ENCODE measurements at places on chromosomes 13 and 19. TPM values are rescaled to one million over a fixed set of nuclear protein-coding genes. Genes with fewer than 3 reads are reported as not detected.

- no peaks in the 10 kb centered on the region for H3K36me3 ChIP-seq
- no peak overlapping the region for H3K27ac ChIP-seq
- peaks cover 2% of the 10 kb centered on the region for H3K27me3 ChIP-seq
These were observed 11.1 kb downstream of the GJA3 start for GRCh38 chr13:20149762-20150161.

GRCh38 chr13:112251930-112252585 lies 124.1 kb upstream of the SPACA7 start:
- no peak overlapping the region for H3K27ac ChIP-seq
- H3K36me3 ChIP-seq: no peaks in the 10 kb centered on the region
- H3K4me3 ChIP-seq: no peak overlapping the region
- H3K27me3 ChIP-seq: no peaks in the 10 kb centered on the region

GRCh38 chr13:23844132-23844531 lies 45.1 kb downstream of the MIPEP start:
- no peak overlapping the region for H3K27ac ChIP-seq
- H3K36me3 ChIP-seq: peaks cover 4% of the 10 kb centered on the region
- H3K27me3 ChIP-seq: no peaks in the 10 kb centered on the region
- DNase-seq: no peak
- no peak overlapping the region for H3K4me3 ChIP-seq
- no peaks in the 10 kb centered on the region for H3K4me1 ChIP-seq

DNA sequence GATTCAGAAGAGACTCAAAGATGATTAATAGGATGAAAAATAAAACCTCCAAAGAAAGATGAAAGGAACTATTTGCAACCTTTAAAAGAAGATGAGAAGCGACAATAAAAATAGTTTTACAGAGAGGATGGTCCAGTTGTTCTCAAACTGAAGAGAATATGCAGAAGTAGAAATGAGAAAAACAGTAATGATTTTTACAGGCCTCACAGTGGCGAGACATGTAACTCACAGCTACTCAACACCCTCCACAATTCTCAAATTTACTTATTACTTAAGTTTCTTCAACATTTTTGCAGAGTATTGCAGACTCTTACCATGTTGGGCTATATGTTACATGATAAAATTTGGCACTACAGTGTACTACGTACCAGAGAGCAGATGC lies 20.8 kb downstream of the NUFIP1 start:
- DNase-seq: no peak
- peak overlapping the region; percentile 1 for H3K27ac ChIP-seq

GRCh38 chr19:44808463-44809371 lies at the start of gene BCAM:
Gene BCAM, plus strand, starts transcription at chr19:44809103. Its CDS starts 22 bp downstream, at chr19:44809125.
- peak within 1 kb of the TSS; percentile 68 for H3K27ac ChIP-seq
- H3K27me3 ChIP-seq: no peaks in the 10 kb centered on the region
- DNase-seq: no peak
- H3K36me3 ChIP-seq: peaks cover 9% of the 10 kb centered on the region

- peaks cover 17% of the 10 kb centered on the region for H3K4me1 ChIP-seq
- DNase-seq: no peak
- H3K36me3 ChIP-seq: no peaks in the 10 kb centered on the region
- no peak within 1 kb of the TSS for H3K27ac ChIP-seq
- H3K27me3 ChIP-seq: no peaks in the 10 kb centered on the region
These were observed at the start of gene TMEM272 for GRCh38 chr13:51844862-51845573. Gene TMEM272, minus strand, starts transcription at chr13:51845177. Its CDS starts 6,647 bp downstream, at chr13:51838530.

DNA sequence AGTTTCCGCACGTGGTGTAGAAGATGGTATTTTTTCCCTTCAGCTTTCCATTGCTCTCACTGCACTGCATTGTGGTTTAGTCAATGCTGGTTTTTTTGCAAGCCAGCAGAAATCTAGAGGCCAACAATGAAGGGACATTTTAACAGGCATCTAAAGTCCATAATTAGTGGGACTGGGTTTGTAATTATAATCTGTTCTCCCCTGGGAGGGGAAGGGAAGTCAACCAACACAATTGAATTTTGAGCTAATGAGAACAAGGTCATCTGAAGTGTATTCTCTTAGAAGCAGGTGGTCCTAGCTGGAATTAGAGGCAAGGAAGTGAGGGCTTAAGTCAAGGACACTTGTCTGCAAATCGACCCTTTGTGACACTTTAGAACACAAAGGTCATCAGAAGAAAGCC lies 156.4 kb downstream of the MYO16 start:
- H3K27ac ChIP-seq: no peak overlapping the region
- no peaks in the 10 kb centered on the region for H3K4me1 ChIP-seq
- H3K4me3 ChIP-seq: no peak overlapping the region
- no peak for DNase-seq

DNA sequence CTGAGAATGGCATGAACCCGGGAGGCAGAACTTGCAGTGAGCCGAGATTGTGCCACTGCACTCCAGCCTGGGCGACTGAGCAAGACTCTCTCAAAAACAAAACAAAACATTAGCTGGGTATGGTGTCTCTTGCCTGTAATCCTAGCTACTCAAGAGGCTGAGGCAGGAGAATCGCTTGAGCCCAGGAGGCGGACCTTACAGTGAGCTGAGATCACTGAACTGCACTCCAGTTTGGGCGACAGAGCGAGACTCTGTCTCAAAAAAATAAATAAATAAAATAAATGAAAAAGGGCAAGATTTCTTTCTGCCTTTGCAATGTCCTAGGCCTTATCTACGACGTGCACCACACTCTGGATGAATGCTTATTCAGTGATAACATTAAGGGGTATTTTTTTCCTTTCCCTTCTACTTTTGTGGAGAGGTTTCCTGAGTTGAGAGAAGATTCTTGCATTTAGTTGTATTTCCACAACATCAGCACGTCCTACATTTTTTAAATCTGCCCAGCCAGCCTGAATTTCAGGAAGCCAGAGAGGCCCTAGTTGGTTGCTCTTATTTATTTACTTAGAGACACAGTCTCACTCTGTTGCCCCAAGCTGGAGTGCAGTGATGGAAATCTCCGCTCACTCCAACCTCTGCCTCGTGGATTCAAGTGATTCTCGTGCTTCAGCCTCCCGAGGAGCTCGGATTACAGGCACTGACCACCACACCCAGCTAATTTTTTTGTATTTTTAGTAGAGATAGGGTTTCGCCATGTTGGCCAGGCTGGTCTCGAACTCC lies 26.1 kb upstream of the OR1M1 start:
- no peak overlapping the region for H3K4me3 ChIP-seq
- H3K36me3 ChIP-seq: no peaks in the 10 kb centered on the region
- H3K4me1 ChIP-seq: no peaks in the 10 kb centered on the region
- H3K27me3 ChIP-seq: no peaks in the 10 kb centered on the region
- no peak overlapping the region for H3K27ac ChIP-seq
- DNase-seq: no peak

DNA sequence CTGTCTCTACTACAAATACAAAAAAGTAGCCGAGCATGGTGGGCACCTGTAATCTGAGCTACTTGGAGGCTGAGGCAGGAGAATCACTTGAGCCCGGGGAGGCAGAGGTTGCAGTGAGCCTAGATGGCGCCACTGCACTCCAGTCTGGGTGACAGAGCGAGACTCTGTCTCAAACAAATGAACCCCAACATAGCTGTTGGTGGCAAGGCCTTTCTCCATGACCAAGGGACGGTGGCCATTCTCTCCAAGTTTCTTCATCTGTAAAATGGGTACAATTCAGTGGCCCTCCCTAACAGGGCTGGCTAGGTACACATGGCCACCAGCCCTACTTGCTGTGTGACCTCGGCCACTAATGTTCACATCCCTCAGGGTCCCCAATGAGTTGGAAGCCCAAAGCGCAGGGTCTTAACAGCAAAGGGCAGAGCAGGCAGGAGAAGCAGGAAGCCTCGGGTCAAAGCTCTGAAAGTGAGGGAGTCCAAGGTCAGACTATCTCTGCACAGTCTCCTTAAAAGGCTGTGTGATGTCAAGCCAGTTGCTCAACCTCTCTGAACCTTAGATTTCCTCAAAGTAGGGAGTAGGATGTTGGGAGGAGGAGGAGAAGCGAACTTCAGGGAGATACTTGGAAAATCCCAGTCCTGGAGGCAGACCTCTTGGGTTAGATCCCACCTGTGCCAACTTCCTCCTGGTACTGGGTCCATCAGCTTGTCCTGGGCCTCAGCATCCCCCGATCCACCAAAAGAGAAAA lies 2.7 kb downstream of the JUND start:
- peaks cover 45% of the 10 kb centered on the region for H3K4me1 ChIP-seq
- H3K27me3 ChIP-seq: no peaks in the 10 kb centered on the region
- DNase-seq: no peak
- H3K27ac ChIP-seq: peak overlapping the region; percentile 99

- no peak overlapping the region for H3K27ac ChIP-seq
- H3K4me1 ChIP-seq: no peaks in the 10 kb centered on the region
- H3K27me3 ChIP-seq: no peaks in the 10 kb centered on the region
- no peak overlapping the region for H3K4me3 ChIP-seq
These were observed 429.0 kb upstream of the MIR17HG start for GRCh38 chr13:90918536-90918935.

GRCh38 chr13:46717856-46718255 lies 79.1 kb downstream of the ESD start:
- no peak overlapping the region for H3K27ac ChIP-seq
- no peaks in the 10 kb centered on the region for H3K27me3 ChIP-seq
- no peak overlapping the region for H3K4me3 ChIP-seq
- peaks cover 4% of the 10 kb centered on the region for H3K4me1 ChIP-seq

DNA sequence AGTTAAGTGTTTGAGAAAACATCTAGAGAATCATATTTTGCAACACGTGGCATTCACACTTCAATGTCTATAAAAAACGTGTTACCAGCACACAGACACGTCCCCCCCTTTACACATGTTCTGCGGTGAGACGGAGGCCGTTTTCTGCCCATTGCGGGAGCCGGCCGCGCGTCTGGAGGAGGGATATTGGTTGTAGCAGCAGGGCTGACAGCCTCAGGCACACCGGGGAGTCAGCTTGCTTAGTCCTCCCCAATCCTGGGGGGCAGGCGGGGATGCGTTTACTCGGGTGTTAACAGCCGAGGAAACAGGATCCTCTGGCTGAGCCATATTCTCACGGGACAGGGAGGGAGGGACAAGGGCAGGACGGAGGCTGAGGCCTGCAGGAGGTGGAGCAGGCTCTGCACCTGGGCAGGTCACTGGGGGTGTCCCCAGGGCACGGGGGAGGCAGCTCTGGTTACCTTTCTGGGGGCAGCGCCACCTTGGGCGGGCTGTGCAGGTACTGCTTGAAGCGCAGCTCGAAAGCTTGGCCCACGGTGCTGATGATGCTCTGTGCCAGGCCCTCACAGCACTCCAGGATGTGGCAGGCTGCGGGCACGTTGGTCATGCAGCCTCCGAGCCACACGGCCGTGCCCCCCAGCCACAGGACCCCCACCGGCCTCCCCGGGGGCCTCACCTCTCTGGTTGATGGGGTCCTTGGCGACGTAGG lies 25.0 kb downstream of the SHC2 start:
- no peak overlapping the region for H3K4me3 ChIP-seq
- H3K4me1 ChIP-seq: no peaks in the 10 kb centered on the region
- H3K27me3 ChIP-seq: no peaks in the 10 kb centered on the region
- H3K27ac ChIP-seq: no peak overlapping the region
- no peaks in the 10 kb centered on the region for H3K36me3 ChIP-seq
- no peak for DNase-seq

DNA sequence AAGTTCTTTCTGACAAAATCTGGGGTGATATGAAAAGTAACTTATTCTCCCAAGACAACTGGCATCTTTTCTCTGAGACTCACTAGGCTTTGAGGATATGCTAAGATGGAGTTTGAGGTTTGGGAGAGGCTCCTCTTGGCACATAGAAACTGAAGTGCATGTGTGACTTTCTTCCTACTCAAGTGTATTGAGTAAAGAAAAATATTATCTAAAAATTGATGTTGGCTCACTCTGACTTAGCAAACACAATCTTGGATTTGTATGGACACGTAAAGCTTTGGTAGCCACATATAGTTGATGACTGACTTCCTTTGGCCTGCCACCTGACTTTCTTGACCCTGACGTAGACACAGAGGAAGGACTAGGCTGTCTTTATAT lies 71.1 kb upstream of the KLF12 start:
- H3K27me3 ChIP-seq: no peaks in the 10 kb centered on the region
- DNase-seq: no peak
- H3K27ac ChIP-seq: no peak overlapping the region
- peaks cover 31% of the 10 kb centered on the region for H3K4me1 ChIP-seq
- no peak overlapping the region for H3K4me3 ChIP-seq

DNA sequence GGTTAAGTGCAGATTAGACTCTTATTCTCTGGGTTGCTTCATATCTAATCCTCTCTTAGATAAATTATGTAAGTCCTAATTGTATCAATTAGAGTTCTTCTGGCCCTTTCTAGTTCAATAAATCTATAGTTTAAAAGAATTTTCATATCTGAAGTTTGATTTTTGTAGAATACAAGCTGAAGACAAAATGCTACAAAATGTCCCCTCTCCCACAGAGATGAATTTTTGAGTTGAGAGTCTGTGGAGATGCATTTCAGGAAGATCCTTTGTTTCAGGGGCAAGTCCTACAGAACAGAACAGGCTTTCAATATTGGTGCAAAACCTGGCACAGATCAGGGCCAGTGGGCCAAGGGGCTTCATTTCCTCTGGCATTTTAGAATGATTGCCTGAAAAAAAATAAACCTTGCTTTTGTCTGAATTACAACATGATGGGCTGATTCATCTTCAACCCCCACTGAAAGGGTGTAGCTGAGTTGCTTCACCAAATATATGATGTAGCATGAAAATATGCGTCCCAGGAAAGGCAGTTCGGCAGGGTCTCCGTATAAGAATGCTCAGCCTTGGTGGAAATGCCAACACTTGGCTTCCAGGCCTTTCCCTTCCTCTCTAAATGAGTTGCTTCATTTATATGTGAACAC lies 6.4 kb upstream of the IPO5 start:
- no peaks in the 10 kb centered on the region for H3K36me3 ChIP-seq
- H3K4me3 ChIP-seq: no peak overlapping the region
- H3K27me3 ChIP-seq: no peaks in the 10 kb centered on the region
- H3K27ac ChIP-seq: no peak overlapping the region
- H3K4me1 ChIP-seq: no peaks in the 10 kb centered on the region

GRCh38 chr19:30856786-30857185 lies 484.6 kb downstream of the ZNF536 start:
- H3K36me3 ChIP-seq: no peaks in the 10 kb centered on the region
- H3K4me3 ChIP-seq: no peak overlapping the region
- no peak overlapping the region for H3K27ac ChIP-seq
- no peaks in the 10 kb centered on the region for H3K27me3 ChIP-seq
- DNase-seq: no peak

DNA sequence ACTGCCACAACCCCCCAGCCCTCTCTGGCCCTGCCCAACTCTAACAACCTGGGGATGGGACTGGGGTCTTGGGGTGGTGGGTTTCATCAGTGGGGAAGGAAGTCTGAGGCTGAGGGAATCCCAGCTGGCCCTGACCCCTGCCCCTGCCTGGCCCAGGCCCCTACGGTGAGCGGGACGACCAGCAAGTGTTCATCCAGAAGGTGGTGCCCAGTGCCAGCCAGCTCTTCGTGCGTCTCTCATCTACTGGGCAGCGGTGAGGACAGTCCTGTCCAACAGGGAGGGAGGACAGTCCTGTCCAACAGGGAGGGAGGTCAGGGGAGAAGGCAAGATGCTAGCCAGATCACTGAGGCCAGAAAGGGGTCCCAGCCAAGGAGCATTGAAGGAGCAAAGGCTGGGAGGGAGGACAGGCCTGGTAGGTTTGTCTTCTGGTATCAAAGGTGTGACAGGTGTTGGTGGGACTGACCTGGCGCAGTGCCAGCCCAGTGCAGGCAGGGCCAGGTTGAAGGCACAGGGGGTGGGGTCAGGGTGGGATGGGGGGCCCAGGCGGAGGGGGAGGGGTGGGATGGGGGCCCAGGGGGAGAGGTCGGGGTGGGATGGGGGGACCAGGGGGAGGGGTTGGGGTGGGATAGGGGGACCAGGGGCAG lies 12.1 kb upstream of the LTBP4 start:
- no peak for DNase-seq
- no peak overlapping the region for H3K27ac ChIP-seq
- no peak overlapping the region for H3K4me3 ChIP-seq
- peaks cover 24% of the 10 kb centered on the region for H3K36me3 ChIP-seq

The MEX3D gene
- 23.4 TPM for total RNA-seq

The DGKH gene
- 18.3 TPM for total RNA-seq

The POU2F2 gene
- 0.85 TPM for total RNA-seq

The PTPRH gene
- total RNA-seq: 1.1 TPM

The KCNN1 gene
- not detected for total RNA-seq

The ZNF30 gene
- 1.7 TPM for total RNA-seq

The ZNF790 gene
- 8.8 TPM for total RNA-seq

The FOXA3 gene
- total RNA-seq: not detected

Measured in thoracic aorta (tissue), 2 donors.